Right lung (tissue), 10 donors: ENCODE measurements at places on chromosomes 2 and 18. TPM values are rescaled to one million over a fixed set of nuclear protein-coding genes. Genes with fewer than 3 reads are reported as not detected.

Gene ERMN
- polyA plus RNA-seq = 0.33 TPM

Gene IL37
- polyA plus RNA-seq = 0.65 TPM

Gene OR6B2
- not detected for polyA plus RNA-seq

Gene SPP2
- 0.27 TPM for polyA plus RNA-seq

Gene NMUR1
- 0.70 TPM for polyA plus RNA-seq

Gene SLC5A7
- 0.08 TPM for polyA plus RNA-seq

Gene FIGN
- 3.2 TPM for polyA plus RNA-seq

Gene ASTL
- 0.18 TPM for polyA plus RNA-seq

Gene MC5R
- not detected for polyA plus RNA-seq

Gene SPATA3
- not detected for polyA plus RNA-seq

Gene ARHGEF33
- polyA plus RNA-seq = 4.6 TPM

Gene ZNF521
- polyA plus RNA-seq = 43.0 TPM

Gene PARD6G
- 20.4 TPM for polyA plus RNA-seq

Gene UGT1A8
- not detected for polyA plus RNA-seq

Gene ACOXL
- polyA plus RNA-seq = 5.6 TPM

Gene LGALSL
- 85.9 TPM for polyA plus RNA-seq

Gene ARHGAP15
- polyA plus RNA-seq = 31.0 TPM

GRCh38 chr18:33706391-33706790 is 128.4 kb downstream of the ASXL3 start:
- no peak for DNase-seq

DNA sequence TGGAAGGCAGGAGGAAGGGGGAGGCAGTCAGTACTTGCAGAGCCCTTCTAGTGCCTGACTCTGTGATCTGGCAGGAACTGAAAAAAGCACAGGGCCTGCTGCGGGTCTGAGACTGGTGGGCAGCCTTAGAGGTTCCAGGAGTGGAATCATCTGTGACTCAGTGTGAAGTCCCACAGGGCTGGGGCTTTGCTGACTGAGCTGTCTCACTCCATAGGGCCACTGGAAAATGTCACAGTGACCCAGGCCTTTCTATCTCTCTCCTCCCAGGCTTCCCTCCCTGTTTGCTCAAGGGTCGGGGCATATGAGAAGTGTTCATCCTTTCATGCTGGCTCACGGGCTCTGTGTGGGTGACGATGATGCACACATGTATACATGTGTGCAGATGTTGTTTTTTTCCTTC is 47.1 kb upstream of the ZFP36L2 start:
- no peak for DNase-seq

GRCh38 chr2:239271882-239272281 is 128.9 kb downstream of the HDAC4 start:
- DNase-seq = no peak

DNA sequence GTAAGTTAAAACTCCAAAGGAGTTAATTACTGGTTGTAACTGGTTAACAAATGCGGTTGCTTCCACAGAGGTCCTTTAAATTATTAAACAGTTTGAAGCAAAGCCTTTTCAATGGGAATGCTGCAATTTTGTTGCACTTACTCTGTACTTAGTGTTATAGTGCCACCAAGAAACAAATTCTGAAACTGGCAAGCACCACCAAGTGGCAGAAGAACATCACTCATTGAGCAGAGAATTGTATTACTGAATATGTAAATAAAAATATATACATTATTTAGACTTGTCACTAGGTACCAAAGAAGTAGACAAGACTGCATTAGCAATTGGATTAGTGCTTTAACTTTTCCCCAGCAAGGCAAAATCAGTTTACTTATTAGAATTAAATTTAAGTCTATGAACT is 2.6 kb upstream of the TMEFF2 start:
- no peak for DNase-seq

DNA sequence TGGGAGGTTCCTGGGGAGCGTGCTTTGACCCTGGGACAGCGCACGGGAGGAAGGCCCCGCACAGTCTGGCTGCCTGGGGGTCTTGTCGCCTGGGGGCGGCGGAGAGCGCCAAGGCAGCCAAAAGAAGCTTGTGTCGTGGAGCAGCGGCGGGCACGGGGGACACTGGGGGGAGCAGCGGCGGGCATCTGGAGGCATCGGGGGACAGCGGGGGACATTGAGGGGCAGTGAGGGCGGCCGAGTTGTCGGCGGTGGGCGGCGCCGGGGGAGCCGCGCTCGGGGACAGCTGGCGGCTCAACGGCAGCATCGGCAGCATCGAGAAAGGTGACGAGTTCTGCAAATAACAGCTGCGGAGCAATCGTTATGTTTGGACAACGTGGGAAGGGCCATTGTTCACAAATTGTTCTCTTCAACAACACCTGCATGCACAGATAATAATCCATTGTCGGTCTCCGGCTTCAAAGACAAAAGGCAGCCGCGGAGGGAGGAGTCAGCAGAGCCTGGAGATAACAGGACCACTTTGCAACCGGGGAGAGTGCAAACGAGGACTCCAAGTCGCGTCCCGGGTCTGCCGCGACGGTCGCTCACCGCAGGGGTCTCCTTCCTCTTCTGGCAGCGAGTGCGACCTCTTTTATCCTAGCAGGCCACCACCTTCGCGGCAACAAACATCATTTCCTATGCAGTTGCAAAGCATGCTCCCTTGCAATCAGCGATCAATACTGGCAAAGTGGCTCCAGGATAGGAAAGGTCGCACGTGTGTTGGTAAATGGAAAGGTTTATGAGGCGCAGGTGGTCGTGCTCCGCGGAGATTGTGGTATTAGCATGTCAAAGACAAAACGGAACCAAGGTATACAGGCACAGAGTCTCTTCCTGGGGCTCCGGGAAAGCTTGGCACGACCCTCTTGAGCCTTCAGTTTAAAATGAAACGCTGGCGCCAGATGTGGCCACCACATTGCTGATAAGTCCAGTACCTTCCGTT is 132.3 kb upstream of the DLX2 start:
- DNase-seq = no peak

DNA sequence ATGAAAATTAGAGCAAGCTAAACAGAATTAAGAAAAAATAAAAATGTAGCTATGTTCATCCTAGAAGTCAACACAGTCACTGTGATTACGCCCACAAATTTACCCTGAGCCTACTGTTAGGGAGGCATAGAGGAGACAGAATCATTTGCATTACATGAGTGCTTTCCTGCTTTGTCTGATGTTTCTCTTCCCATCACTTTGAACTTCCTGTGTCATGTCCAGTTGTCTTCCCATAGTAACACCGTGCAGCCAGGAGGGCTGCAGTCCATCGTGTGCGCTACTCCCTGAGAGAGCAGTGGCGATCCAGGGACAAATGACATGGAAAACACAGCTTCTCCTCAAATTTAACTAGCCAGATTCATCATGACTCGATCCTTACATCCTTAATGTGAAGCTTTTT is 149.8 kb upstream of the DAPL1 start:
- no peak for DNase-seq

DNA sequence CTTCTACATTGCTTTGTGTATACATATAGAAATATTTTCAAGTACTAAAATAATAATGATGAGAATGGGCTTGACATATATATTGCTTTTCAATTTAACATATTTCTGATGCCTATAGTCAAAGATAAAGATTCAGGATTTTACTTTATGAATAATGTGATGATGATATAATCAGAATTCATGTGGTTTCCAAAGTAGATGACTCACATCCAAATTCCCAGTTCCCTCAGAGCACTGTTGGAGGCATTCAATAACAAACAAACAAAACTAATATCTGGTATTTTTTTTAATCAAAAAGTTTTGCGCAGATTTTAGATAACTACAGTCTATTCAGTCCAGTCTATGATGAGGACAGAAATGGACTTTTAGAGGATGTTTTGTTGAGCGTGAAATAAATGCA is 2094.5 kb upstream of the CELF4 start:
- DNase-seq = no peak

DNA sequence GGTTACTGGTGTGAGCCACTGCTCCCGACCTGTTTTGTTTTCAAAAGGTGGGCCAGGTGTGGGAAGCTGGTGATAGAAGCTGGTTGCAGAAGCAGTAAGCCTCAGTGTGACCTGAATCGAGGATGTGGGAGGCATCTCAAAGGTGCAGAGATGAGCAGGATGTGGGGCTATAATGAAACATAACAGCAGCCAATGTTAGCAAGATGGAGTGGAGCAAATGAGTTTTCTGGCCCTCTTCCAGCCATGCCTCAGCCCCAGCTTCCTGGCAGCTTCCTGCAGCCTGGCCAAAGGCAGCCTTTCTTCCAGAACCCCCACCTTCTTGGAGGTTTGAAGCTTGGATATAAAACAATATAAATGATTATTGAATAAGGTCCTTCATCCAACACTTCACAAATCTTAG is 184.8 kb downstream of the NCK2 start:
- no peak for DNase-seq

DNA sequence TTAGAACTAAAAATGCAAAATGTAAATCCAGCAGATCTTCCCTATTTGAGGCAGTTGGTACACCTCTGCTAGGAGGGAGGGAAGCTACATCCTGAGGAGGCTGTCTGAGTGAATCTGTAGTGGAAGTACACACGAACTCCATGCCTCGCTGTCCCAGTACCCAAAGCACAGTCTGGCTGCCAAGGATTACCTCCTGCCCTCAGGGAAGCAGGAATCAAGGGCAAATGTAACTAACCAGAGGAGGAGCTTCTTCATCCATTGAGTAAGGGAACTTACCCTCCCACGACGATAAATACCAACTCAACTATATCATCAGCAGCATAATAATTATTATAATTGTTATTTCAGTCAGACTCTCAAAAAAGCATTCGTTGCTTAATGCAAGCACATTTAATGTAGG is 2.1 kb downstream of the DHRS9 start:
- no peak for DNase-seq

- DNase-seq = no peak
Observed at GRCh38 chr2:56583796-56584315, 400.1 kb downstream of the CCDC85A start.

GRCh38 chr2:240245706-240246105 is 105.2 kb upstream of the OTOS start:
- no peak for DNase-seq

- DNase-seq = no peak
Observed at GRCh38 chr2:95342556-95343320, 45.6 kb downstream of the KCNIP3 start.

- DNase-seq = no peak
Observed at GRCh38 chr2:105697781-105698449, 46.8 kb upstream of the NCK2 start.

DNA sequence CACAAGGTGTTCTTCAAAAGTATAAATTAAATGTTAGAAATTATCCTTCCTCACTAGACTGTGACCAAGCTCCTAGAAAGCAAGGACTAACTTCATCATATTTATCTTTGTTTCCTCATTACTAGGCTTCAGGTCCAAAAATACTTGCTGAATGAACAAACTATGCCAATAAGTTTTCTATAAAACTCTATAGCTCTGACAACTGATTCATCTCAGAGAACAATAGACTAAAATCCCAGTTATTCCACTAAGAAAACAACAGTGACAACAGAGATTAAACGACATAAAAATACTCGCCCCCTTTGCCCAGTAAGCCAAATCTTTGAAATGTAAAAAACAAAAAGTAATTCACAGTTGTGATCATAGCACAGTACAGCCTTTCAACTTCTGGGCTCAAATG is 13.6 kb downstream of the TLK1 start:
- no peak for DNase-seq

- DNase-seq = no peak
Observed at GRCh38 chr2:207337234-207338219, 171.8 kb upstream of the KLF7 start.

- DNase-seq = no peak
Observed at GRCh38 chr2:237695201-237695780, 67.9 kb downstream of the LRRFIP1 start.

DNA sequence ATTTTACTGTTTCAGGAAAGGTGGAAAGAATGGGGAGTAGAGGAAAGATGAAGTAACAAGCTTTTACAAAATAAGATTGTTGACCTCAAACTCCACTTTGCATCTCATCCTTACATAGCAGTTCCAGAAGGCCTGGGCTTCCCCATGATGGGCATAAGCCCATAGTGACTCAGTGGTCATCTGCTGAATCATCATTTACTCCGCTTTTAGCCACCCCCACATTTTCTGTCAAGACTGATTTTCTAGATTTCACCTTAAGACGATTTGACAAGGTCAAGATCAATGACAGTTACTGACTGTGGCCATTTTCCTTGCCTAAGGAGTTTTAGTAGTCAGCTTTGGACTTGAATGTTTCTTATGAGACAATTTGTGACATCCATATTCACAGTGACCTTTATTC is 49.4 kb downstream of the PLEKHM3 start:
- DNase-seq = no peak

DNA sequence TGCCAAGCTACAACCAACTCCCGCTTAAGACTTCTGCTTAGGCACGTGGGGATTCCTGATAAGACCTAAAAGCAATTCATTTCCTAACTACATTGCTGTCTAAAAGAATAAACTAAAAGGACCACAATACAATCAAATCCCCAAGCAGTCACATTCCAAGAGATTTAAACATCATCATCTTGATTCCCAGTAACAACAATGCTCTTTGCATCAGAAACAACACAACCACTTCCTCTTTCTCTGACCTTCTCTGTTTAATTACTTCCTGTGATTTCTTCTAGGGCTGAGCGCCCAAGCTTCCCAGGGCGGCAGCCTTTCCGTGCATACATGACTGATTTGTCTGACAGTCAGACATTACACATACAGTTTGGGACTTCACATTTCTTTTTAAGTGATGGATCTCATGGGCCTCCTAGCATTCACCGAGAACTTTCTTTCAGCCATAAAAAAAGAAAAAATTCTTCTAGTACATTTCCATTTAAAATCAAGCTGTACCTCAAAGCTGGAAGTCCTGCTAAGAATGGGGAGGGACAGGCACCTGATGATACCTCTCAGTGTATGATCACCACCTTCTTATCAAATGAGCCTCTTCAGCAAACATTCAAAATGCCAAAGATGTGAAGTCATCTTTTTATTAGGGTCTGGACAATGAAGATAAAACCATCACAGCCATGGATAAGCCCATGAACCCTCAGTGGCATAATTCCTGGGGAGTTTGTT is 11.5 kb downstream of the SPRED2 start:
- DNase-seq = no peak

- no peak for DNase-seq
Observed at GRCh38 chr2:9335322-9335832, 88.0 kb downstream of the ITGB1BP1 start.

- DNase-seq = no peak
Observed at GRCh38 chr2:216392945-216393840, 19.1 kb upstream of the SMARCAL1 start.

DNA sequence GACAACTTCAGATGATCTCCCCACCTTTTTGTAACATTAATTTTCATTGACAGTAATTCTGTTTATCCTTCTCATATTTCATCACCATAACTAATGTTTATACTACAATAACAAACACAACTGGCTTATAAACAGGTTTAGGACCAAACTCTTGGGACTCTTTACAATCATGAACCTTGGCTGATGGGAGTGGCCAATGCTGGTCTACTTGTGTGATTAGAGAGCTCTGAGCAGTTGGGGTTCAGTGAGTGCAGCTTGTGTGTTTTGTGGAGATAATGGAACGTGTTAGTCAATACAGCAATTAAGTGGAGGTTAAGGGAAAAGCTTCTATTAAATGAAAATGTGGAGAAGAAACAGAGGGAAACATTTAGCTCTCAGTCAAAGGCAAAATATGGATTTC is 207.1 kb downstream of the SPAG16 start:
- DNase-seq = no peak

GRCh38 chr2:241788135-241788534 is 11.5 kb downstream of the GAL3ST2 start:
- DNase-seq = no peak
